ENCODE measurements at places on chromosomes 3 and 15. TPM values are rescaled to one million over a fixed set of nuclear protein-coding genes. Genes with fewer than 3 reads are reported as not detected.
A peak's percentile ranks its signal among the peaks of the same experiment; 100 is the strongest.

GRCh38 chr3:173090492-173090891 lies 50.5 kb downstream of the SPATA16 start:
- peak; percentile 19 for DNase-seq
- H3K36me3 ChIP-seq, result no peaks in the 10 kb centered on the region
- no peak overlapping the region for H3K27ac ChIP-seq
- H3K4me1 ChIP-seq, result no peaks in the 10 kb centered on the region
- no peak overlapping the region for H3K4me3 ChIP-seq

Gene ELL3
- 7.0 TPM for total RNA-seq

GRCh38 chr15:91068966-91069365 lies 31.1 kb upstream of the SV2B start:
- no peak overlapping the region for H3K4me3 ChIP-seq
- 0 out of 2 replicates have a peak, but pooled peaks cover 4% of the 10 kb centered on the region for H3K4me1 ChIP-seq
- no peaks in the 10 kb centered on the region for H3K36me3 ChIP-seq
- H3K27me3 ChIP-seq, result peaks cover 43% of the 10 kb centered on the region
- H3K27ac ChIP-seq, result no peak overlapping the region

DNA sequence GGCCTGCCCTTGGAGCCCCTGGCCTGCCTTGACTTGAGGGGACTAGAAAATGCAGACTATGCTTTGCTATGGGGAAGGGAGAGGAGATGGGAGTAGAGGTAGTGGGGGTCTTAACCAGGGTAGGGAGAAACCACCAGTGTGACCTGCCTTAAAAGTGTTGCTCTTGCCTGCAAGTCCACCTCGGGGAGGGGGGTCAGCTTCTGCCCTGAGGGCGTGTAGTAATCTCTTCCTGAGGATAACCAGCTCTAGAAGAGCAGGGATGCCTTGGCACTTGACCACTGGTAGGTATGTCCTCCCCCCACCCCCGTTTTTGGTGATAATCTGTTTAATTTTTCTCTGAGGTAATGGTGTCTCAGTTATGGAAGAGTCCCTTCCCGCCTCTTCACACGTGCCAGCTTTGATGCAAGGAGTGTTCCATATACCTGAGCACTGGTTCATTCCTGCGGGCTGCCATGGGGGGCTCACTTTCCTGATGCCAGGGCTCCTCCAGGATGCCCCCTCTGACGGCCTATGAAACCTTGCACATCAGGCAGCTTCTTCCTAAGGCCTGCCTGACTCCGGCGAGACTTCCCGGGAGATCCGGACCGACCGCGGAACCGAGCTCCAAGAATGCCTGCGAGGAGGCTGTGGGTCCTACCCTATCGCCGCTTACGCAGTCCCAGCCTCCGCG lies 780 bp upstream of the P4HTM start:
- no peaks in the 10 kb centered on the region for H3K27me3 ChIP-seq
- peak overlapping the region; percentile 48 for H3K27ac ChIP-seq
- peaks cover 18% of the 10 kb centered on the region for H3K4me1 ChIP-seq

- H3K27ac ChIP-seq, result no peak overlapping the region
- H3K4me3 ChIP-seq, result no peak overlapping the region
- H3K27me3 ChIP-seq, result no peaks in the 10 kb centered on the region
- no peaks in the 10 kb centered on the region for H3K36me3 ChIP-seq
- DNase-seq, result no peak
These were observed 139.0 kb downstream of the CPNE4 start for GRCh38 chr3:131895766-131896165.

Gene GALNT15
- not detected for total RNA-seq
